Activated CD4-positive, alpha-beta T cell treated with anti-CD3 and anti-CD28 coated beads, Interleukin-2, Interleukin-4, amounts not matched to agents 100 ng/mL and 50 ng/mL, durations not matched to agents 16 hours and 8 hours (primary cell): ENCODE measurements at places on chromosomes 2 and 18.
A peak's percentile ranks its signal among the peaks of the same experiment; 100 is the strongest.

GRCh38 chr2:17578466-17578928, 38.0 kb downstream of the VSNL1 start:
- no peak for DNase-seq

DNA sequence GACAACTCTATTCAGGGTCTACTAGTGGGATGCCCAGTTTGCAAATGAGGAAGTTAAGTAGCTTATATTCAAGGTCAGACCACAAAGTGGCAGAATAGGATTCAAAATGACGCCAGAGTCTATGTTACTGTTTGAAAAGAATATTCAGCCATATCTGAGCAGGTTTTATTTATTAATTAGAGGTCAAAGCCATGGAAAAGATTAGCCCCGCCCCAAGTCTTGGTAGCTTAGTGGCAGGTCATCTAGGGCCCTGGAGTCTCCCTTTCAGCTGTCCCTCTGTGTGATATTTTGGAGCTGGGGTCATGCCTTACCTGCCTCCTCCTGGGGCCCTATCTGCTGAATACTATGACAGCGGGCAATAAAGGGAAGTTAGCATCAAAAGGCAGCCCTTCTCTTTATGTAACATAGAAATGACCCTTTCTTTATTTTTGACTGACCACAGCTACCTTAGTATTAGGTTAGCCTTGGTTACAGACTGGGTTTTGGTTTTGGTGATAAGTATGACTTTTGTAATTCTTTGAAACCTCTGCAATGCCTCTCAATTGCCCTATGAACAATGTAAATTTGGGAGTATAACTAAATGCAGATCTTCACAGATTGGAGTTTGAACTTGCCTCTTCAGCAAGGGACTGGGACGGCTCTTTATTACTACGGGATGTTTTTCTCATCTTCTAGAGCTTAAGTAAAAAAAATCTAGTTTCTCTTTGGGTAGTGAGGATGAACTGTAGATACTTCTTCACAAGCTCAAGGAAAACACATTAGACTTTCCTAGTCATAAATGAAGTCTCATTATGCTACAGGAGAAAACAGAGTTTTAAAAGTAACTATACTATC, 153.0 kb upstream of the ITGA4 start:
- no peak for DNase-seq

GRCh38 chr2:179636995-179637394, 224.4 kb downstream of the ZNF385B start:
- DNase-seq: no peak

GRCh38 chr18:47794725-47795433, 135.6 kb downstream of the SMAD2 start:
- no peak for DNase-seq

- peak; percentile 42 for DNase-seq
These were observed 48.0 kb upstream of the ANXA4 start for GRCh38 chr2:69693775-69694450.

- DNase-seq: no peak
These were observed 171.8 kb downstream of the UBE2E3 start for GRCh38 chr2:181152226-181152625.

GRCh38 chr2:106899786-106900530, 14.0 kb upstream of the ST6GAL2 start:
- no peak for DNase-seq

- no peak for DNase-seq
These were observed 5.1 kb upstream of the STEAP3 start for GRCh38 chr2:119218478-119219064.

DNA sequence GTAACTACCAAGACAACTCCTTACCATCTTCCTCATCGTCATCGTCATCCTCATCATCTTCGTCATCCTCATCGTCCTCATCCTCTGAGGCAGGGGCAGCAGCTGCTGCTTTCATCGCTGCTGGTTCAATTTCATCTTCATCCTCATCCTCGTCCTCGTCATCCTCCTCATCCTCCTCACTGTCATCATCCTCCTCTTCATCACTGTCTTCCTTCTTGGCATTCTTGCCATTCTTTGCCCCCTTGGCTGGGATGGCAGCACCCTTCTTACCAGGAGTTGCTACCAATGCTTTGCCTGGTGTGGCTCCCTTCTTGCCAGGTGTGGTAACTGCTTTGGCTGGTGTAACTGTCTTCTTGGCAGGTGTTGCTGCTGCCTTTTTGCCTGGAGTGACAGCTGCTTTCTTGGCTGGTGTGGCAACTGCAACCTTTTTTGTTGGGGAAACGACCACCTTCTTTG, 2.7 kb downstream of the NCL start:
- DNase-seq: no peak

GRCh38 chr2:47088371-47089082, 66.6 kb downstream of the STPG4 start:
- no peak for DNase-seq

GRCh38 chr2:168912901-168913369, 11.8 kb downstream of the G6PC2 start:
- no peak for DNase-seq

DNA sequence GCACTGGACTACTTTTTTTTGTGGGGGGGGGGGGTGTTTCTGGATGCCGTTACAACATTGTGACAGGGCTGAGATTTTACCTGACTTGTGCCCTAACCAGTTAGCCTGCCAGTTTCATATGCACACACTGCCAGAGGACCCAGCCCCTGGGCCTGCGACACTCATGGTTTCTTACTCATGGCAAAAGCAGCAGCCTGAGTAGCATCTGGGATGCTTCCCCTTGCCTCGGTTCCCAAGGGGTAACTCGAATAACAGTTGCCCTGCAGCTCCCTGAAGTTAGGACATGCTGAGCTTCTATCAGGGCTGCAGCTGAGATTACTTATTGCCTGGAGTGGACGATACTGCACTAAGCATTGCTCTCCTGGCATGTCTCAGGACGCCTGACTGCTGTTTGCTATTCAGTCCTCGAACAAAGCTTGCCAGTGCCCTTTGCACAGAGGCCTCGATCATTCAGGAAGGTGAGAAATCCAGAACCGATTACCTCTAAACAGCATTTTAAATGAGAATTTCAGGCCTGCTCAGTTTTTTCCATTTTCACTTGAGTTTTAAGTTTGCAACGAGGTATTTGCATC, 47.9 kb downstream of the TRPM8 start:
- no peak for DNase-seq

GRCh38 chr2:12083713-12084419, 337.4 kb downstream of the LPIN1 start:
- DNase-seq: no peak
